Peyer's patch (tissue), 4 donors: ENCODE measurements at places on chromosomes 5 and 9.
A peak's percentile ranks its signal among the peaks of the same experiment; 100 is the strongest.

- no peaks in the 10 kb centered on the region for H3K27me3 ChIP-seq
- no peaks in the 10 kb centered on the region for H3K36me3 ChIP-seq
- no peak overlapping the region for H3K4me3 ChIP-seq
- no peak for DNase-seq
Observed at GRCh38 chr5:106380736-106381135, 1290.0 kb downstream of the EFNA5 start.

DNA sequence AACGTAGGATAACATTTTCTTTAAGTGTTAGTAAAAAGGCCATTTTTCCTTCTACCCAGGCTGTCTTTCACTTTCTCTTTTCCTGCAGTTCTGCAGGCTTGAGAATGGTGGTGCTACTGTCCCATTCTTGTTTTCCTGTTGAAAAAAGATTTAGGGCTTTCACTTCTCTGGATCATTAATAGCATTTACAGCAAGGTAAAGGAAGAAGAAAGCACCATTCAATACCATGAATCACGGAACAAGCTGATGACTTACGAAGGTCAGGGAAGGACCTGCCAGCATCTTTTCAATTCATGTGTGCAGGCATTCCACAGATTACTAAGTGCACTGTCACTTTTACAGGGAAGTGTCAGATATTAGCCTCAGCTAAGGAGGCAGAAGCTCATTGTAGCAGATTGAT lies 292.8 kb downstream of the YTHDC2 start:
- no peak overlapping the region for H3K27ac ChIP-seq
- no peak overlapping the region for H3K4me3 ChIP-seq
- DNase-seq, result no peak
- H3K27me3 ChIP-seq, result no peaks in the 10 kb centered on the region
- no peaks in the 10 kb centered on the region for H3K36me3 ChIP-seq
- H3K4me1 ChIP-seq, result no peaks in the 10 kb centered on the region

DNA sequence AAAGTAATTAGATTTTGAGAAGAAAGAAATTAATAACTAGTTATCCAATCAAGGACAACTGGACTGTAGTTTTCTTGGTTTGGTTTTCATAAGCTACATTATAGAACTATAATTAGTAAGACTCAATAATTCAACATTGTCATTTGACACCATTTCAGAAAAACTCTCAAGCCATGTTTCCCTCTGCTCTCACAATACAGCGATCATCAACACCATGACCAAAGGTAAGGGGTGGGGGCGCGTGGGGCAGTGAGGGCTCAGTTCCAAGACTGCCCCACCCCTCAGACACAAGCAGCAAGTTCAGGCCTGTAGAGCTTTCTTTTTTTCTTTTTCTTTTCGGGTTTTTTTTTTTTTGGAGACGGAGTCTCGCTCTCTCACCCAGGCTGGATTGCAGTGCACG lies 6.4 kb downstream of the CMBL start:
- H3K27me3 ChIP-seq, result no peaks in the 10 kb centered on the region
- no peak for DNase-seq

DNA sequence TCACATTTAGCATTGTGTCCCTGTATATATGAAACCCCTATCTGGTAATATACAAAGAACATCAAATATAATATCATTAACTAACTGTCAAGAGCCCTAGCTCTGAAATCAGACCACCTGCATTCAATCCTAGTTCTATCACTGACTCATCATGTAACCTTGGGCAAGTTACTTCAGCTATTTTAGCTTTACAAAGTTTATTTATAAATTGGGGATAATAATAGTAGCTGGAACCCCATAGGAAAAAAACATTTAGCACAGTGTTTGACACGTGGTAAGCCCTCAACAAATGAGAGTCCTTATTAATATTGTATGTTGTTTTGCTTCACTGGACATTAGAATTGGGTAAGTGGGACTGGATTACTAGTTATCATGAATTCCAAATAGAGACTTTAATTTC lies 157.5 kb downstream of the EBF1 start:
- H3K4me3 ChIP-seq, result no peak overlapping the region
- DNase-seq, result no peak
- no peaks in the 10 kb centered on the region for H3K27me3 ChIP-seq
- no peaks in the 10 kb centered on the region for H3K36me3 ChIP-seq
- no peaks in the 10 kb centered on the region for H3K4me1 ChIP-seq
- H3K27ac ChIP-seq, result no peak overlapping the region

GRCh38 chr9:22683700-22684075 lies 237.1 kb downstream of the DMRTA1 start:
- DNase-seq, result no peak
- no peaks in the 10 kb centered on the region for H3K27me3 ChIP-seq
- no peaks in the 10 kb centered on the region for H3K4me1 ChIP-seq
- no peak overlapping the region for H3K4me3 ChIP-seq

DNA sequence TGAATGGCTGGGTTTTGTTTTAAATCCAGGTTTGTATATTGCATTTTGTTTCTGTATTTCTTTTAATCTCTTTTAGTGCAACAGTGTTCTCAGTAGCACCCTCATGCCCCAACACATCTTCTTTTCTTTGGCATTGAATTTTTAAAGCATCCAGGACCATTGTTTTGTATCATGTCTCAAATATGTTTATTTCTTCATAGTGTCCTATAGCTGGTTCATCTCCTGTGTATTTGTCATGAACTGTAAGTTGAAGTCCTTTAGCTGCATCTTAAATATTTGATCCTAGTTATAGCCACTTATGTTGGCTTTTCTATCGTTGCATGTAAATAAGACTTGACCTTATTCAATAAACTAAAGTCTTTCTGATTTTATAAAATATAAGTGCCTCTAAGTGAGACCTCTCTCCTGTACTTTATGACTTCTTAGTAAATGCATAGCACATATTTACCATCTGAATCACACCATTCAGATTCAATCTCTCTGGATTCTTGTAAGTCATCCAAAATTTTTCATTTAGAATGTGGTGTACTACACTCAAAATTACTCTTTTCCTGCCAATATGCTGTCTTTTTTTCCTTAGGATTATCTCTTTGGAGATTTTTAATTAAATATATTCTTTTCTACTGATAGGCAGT lies 21.0 kb upstream of the ERCC6L2 start:
- no peak overlapping the region for H3K27ac ChIP-seq
- H3K36me3 ChIP-seq, result no peaks in the 10 kb centered on the region
- no peaks in the 10 kb centered on the region for H3K27me3 ChIP-seq
- no peaks in the 10 kb centered on the region for H3K4me1 ChIP-seq
- no peak overlapping the region for H3K4me3 ChIP-seq
- no peak for DNase-seq

GRCh38 chr9:70340572-70340971 lies 73.9 kb downstream of the KLF9 start:
- H3K27ac ChIP-seq, result no peak overlapping the region
- H3K4me1 ChIP-seq, result no peaks in the 10 kb centered on the region
- no peak for DNase-seq
- H3K27me3 ChIP-seq, result no peaks in the 10 kb centered on the region
- no peak overlapping the region for H3K4me3 ChIP-seq
- H3K36me3 ChIP-seq, result no peaks in the 10 kb centered on the region

- peak; percentile 49 for DNase-seq
- H3K27ac ChIP-seq, result peak overlapping the region; percentile 78
- H3K36me3 ChIP-seq, result no peaks in the 10 kb centered on the region
- no peaks in the 10 kb centered on the region for H3K27me3 ChIP-seq
Observed at GRCh38 chr5:132474881-132475496, 15.6 kb downstream of the IRF1 start.

GRCh38 chr5:168118042-168118668 lies 173.3 kb upstream of the WWC1 start:
- no peak overlapping the region for H3K4me3 ChIP-seq
- no peaks in the 10 kb centered on the region for H3K36me3 ChIP-seq
- H3K4me1 ChIP-seq, result no peaks in the 10 kb centered on the region
- no peak overlapping the region for H3K27ac ChIP-seq
- DNase-seq, result no peak

DNA sequence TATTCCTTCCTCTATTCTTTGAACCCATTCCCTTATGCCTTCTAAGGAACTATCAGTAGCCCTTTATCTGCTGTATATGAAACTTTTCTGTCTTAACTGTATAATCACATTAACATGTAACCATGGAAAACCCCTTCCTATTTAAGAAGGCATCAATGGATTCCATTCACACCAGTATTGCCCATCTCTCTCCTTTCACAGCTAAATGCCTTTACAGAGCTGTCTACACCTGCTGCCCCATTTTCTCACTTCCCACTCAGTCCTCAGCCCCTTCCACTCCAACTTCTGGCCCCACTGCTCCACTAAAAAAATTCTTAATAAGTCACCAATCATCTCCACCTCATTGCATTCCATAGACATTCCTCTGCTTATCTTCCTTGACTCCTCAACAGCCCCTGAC lies 50.8 kb downstream of the SEC61B start:
- no peak overlapping the region for H3K4me3 ChIP-seq
- H3K27me3 ChIP-seq, result no peaks in the 10 kb centered on the region
- no peak for DNase-seq
- H3K27ac ChIP-seq, result no peak overlapping the region
- H3K36me3 ChIP-seq, result no peaks in the 10 kb centered on the region

GRCh38 chr5:14250748-14251701 lies 107.9 kb downstream of the TRIO start:
- DNase-seq, result no peak
- H3K4me3 ChIP-seq, result no peak overlapping the region
- H3K27me3 ChIP-seq, result no peaks in the 10 kb centered on the region
- H3K27ac ChIP-seq, result peak overlapping the region; percentile 21
- H3K4me1 ChIP-seq, result no peaks in the 10 kb centered on the region
- no peaks in the 10 kb centered on the region for H3K36me3 ChIP-seq

GRCh38 chr5:115549154-115549553 lies 4.6 kb upstream of the FEM1C start:
- no peak overlapping the region for H3K27ac ChIP-seq
- no peaks in the 10 kb centered on the region for H3K27me3 ChIP-seq
- H3K4me1 ChIP-seq, result no peaks in the 10 kb centered on the region
- DNase-seq, result no peak
- H3K36me3 ChIP-seq, result no peaks in the 10 kb centered on the region
- H3K4me3 ChIP-seq, result no peak overlapping the region

- no peaks in the 10 kb centered on the region for H3K4me1 ChIP-seq
- DNase-seq, result no peak
- H3K27me3 ChIP-seq, result no peaks in the 10 kb centered on the region
- H3K36me3 ChIP-seq, result no peaks in the 10 kb centered on the region
- H3K27ac ChIP-seq, result no peak overlapping the region
Observed at GRCh38 chr9:130624154-130624553, 40.2 kb upstream of the PRDM12 start.

- H3K36me3 ChIP-seq, result no peaks in the 10 kb centered on the region
- H3K27me3 ChIP-seq, result no peaks in the 10 kb centered on the region
- DNase-seq, result no peak
- H3K27ac ChIP-seq, result no peak overlapping the region
- H3K4me3 ChIP-seq, result no peak overlapping the region
Observed at GRCh38 chr9:76415731-76416130, 21.5 kb upstream of the RFK start.

GRCh38 chr5:96434201-96434645 lies 1.2 kb upstream of the PCSK1 start:
- H3K27me3 ChIP-seq, result peaks cover 8% of the 10 kb centered on the region
- H3K36me3 ChIP-seq, result no peaks in the 10 kb centered on the region
- H3K4me3 ChIP-seq, result no peak overlapping the region
- DNase-seq, result no peak
- H3K4me1 ChIP-seq, result peaks cover 17% of the 10 kb centered on the region
- H3K27ac ChIP-seq, result no peak overlapping the region

DNA sequence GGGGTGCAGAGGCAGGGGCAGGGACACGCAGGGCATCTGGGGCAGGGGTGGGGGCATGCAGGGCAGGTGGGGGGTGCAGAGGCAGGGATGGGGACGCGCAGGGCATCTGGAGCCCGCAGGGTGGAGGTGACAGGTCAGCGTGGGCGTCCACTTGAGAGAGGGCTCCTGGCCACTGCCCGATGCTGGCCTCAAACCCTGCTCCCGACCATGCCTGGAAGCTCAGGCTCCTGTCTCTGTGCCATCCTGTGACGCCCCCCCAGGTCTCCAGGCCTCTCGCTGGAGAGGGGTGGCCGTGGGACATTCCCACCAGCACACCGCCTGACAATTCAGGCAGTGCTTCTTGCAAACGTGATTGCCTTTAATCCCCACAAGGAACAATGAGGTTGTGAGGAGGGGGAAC lies 33.0 kb downstream of the ZDHHC11B start:
- no peaks in the 10 kb centered on the region for H3K4me1 ChIP-seq
- H3K4me3 ChIP-seq, result no peak overlapping the region
- no peaks in the 10 kb centered on the region for H3K27me3 ChIP-seq
- H3K27ac ChIP-seq, result no peak overlapping the region

- no peak overlapping the region for H3K27ac ChIP-seq
- H3K27me3 ChIP-seq, result no peaks in the 10 kb centered on the region
- no peaks in the 10 kb centered on the region for H3K4me1 ChIP-seq
- no peak overlapping the region for H3K4me3 ChIP-seq
Observed at GRCh38 chr5:166602271-166602670, 1689.2 kb upstream of the WWC1 start.

GRCh38 chr9:129665814-129666520 lies 520 bp downstream of the PRRX2 start:
- H3K4me3 ChIP-seq, result peak overlapping the region; percentile 49
- H3K27ac ChIP-seq, result no peak overlapping the region
- peaks cover 16% of the 10 kb centered on the region for H3K4me1 ChIP-seq
- no peaks in the 10 kb centered on the region for H3K36me3 ChIP-seq
- no peak for DNase-seq

GRCh38 chr9:98360176-98360708 lies 104.8 kb upstream of the TBC1D2 start:
- H3K27ac ChIP-seq, result no peak overlapping the region
- no peak for DNase-seq
- no peaks in the 10 kb centered on the region for H3K27me3 ChIP-seq
- H3K4me3 ChIP-seq, result no peak overlapping the region
- no peaks in the 10 kb centered on the region for H3K4me1 ChIP-seq
- H3K36me3 ChIP-seq, result no peaks in the 10 kb centered on the region

- no peak overlapping the region for H3K4me3 ChIP-seq
- H3K36me3 ChIP-seq, result no peaks in the 10 kb centered on the region
- peaks cover 2% of the 10 kb centered on the region for H3K4me1 ChIP-seq
- H3K27me3 ChIP-seq, result no peaks in the 10 kb centered on the region
- no peak for DNase-seq
Observed at GRCh38 chr5:154265197-154265773, 74.8 kb downstream of the GALNT10 start.

DNA sequence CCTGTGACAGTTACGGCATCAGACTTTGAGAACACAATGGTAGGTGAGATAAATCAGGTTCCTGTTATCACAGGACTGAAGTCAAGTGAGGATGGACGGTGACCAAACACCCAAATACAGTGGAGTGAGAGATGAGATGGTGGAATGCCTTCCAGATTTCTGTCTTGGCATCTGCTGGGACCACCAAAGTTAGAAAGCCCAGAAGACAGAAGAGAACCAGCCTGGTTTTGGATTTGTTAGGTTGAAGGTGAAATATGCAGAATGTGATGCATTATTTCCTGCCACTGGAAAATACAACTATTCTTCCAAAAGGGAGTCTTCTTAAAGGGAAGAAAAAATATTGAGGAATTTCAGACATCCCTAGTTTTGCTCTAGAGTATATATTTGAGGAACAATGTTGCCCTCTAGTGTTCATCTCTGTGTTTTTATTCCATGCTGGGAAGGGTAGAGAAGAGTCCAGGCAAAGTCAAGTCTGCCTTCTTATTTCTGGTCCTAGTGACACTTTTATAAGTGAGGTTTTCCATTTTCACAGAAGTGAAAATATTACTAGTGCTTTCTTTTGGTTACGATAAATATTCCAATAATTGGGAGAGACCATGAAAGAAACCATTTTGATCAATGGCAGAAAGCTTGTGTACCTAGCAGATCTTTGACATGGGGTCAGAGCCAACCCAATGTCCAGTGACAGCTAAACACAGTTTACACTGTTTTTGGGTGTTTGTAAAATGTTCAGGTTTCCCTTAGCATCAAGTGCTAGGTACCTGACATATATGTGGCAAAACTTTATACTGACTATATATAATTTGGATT lies 142.3 kb upstream of the ANKH start:
- no peaks in the 10 kb centered on the region for H3K36me3 ChIP-seq
- no peaks in the 10 kb centered on the region for H3K27me3 ChIP-seq
- H3K27ac ChIP-seq, result no peak overlapping the region
- H3K4me3 ChIP-seq, result no peak overlapping the region
- no peak for DNase-seq
- H3K4me1 ChIP-seq, result no peaks in the 10 kb centered on the region
